ENCODE measurements at places on chromosomes 3 and 15.

- no peak for DNase-seq
Measured at GRCh38 chr15:65917407-65917756, 48.1 kb downstream of the RAB11A start.

DNA sequence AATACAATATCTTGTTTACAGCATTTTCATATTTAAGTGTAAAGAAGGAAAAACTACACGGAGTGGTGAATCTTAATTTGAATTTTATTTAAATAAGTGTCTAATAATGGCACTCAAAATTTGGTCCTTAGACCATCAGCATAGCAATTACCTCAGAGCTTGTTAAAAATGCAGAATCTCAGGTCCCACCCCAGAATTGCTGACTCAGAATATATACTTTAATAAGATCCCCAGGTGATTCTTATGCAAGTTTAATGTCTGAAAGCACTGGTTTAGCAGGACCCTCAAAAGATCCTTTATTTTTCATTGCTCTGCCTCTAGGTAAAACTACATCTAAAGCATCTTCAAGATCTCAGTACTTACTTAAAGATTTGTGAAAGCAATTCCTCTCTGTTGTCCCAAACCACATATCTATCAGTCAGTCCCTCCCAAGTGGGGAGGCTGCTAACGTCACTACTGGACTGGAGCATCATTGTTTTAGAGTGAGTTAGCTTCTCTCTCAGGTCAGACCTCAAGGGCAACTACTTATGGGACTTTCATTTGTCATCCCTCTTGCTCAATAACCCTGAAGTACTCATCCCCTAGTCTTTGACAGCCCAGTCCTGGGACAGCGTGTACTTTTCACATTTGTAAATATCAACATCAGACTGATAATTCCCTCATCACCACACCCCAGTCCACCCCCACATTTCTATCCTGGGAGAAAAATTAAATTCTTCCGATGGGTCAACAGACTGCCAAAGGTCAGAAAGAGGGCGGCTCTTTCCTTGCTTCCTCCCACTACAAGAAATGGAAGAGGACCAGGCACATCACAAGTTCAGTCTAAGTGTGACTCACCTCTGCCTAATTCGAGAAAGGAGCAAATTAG is 76.7 kb downstream of the CBLB start:
- DNase-seq, result no peak

GRCh38 chr3:55180161-55180560 is 252.3 kb upstream of the LRTM1 start:
- no peak for DNase-seq

GRCh38 chr3:102415553-102415952 is 19.3 kb upstream of the ZPLD1 start:
- no peak for DNase-seq

DNA sequence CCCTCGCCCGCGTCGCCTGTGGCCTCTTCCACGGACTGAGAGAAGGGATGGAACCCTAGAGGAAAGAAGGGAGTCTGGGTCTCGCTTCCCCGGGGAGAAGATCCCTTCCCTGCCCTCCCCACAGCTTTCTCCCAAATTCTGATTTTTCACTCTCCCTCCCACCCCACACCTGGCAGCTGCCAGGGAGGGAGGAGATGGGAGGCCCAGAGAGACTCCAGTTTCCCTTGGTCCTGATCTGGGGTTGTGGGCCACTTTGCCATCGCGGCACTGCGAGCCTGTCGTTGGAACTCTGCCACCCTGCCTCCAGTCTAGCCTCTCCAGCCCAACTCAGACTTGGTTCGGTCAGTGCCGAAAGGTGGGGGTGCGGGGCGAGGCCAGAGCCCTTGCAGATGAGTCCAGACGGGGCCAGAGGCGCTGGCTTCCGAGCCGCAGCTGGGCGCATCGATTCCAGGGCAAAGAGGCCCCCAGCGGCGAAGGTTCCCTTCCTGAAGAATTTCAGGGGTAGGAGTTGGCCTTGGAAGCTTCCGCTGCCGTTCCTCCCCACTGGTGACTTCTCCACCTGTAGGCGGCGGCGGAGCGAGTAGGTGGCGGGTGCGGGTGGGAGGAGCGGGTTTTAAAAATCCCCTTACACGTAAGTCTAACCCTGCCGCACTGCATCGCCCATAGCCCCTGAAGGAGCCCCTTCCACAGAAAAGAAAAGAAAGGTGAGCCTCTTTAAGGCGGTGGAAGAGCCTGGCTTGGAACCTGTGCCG is 5.2 kb downstream of the WNT5A start:
- no peak for DNase-seq

DNA sequence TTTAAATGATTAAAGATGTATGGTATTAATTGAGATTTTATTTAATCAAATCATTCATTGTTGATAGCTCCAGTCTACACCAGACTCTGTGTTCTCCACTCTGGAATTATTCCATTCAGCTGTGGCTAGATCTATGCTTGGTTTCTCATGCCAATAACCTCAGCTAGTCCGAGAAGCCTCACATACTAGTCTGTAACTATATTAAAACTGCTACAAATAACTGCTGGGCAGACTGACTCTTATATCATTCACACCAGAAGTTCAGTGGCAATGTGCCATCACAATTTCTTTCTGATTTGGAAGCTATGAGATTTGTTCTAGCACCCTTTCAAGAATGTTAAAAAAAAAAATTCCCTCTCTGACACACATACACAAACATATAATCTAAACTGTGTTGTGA is 947.3 kb downstream of the ROBO1 start:
- no peak for DNase-seq

DNA sequence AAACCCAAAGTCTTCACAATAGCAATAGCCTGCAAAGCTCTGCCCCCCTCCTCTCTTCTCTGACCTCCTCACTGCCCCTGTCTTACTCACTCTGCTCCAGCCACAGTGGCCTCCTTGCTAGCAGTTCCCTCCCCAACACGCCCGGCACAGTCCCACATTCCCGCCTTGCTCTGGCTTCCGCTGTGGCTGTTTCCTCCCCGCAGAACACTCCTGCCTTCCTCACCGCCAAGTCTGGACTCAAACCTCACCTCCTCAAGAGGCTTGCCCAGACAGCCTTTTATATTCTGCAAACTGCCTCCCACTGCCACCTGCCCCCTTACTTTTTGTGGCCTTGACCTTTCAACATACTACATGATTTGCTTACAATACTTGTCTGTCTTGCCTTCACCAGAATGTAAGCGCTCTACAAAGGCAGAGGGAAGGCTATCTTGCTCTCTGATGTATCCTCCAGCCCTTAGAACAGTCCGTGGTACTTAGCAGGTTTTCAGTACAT is 406 bp upstream of the MPI start:
- peak; percentile 59 for DNase-seq

DNA sequence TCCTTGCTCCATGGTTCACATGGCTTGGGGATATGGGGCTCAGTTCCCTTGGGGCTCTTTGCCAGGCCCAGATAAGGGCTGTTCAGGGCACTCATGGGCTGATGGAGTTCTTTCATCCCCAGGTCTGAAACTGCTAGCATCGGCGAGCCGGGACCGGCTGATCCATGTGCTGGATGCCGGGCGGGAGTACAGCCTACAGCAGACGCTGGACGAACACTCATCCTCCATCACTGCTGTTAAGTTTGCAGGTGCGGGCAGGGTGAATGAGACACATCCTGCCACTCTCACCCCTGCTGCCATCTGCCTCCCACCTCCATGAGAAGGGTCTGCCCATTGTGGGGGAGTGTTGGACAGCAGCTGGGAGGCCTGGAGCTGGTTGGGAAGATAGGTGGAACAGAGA is 11.1 kb upstream of the JMJD7 start:
- DNase-seq, result no peak

DNA sequence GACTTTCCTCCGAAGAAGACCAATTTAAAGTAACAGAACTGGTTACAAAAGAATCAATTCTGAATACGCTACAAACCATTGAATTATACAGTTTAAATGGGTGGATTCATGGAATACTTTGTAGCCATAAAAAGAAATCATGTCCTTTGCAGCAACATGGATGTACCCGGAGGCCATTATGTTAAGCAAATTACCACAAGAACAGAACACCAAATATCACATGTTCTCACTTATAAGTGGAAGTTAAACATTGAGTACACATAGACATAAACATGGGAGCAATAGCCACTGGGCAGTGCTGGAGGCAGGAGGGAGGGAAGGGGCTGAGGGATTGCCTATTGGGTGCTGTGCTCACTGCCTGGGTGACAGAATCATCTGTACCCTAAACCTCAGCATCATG is 61.3 kb downstream of the EDEM1 start:
- no peak for DNase-seq

GRCh38 chr15:72146221-72146620 is 28.0 kb downstream of the SENP8 start:
- no peak for DNase-seq

DNA sequence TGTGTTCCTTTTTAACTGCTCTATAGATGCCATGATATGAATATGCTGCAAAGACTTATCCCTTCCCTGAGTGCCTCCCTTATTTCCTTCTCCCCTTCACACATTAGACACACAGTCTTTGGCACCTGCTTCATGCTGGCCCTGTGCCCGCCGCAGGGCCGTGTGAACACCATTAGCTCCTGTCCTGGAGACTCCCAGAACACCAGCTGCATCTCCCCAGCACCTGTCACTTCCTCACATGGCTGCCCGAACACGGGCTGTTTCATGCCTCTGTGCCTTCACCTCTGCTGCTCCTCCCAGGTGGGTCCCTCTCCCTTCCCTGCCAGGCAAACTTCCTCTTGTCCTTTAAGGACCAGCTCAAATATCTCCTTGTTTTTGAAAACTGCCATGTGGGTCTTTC is 40.5 kb upstream of the SEC13 start:
- DNase-seq, result peak; percentile 88

DNA sequence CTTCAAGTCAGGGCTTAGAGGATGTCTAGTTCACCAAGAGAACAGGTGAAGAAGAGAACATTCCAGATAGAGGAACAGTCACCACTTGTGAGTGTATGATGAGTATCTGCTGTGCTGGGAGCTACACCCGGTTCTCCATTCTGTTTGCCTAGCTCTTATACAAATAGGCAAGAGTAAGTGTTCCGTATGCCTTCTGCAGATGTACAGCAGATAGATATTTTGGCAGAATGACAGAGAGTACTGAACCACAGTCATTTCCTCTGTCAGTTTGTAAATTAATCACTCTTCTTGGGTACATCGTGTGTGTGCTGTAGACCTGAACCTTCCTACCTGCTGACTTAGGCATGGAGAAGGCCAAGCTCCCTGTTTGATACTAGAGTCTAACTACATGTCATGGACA is 108.3 kb upstream of the CTDSPL start:
- DNase-seq, result peak; percentile 73

DNA sequence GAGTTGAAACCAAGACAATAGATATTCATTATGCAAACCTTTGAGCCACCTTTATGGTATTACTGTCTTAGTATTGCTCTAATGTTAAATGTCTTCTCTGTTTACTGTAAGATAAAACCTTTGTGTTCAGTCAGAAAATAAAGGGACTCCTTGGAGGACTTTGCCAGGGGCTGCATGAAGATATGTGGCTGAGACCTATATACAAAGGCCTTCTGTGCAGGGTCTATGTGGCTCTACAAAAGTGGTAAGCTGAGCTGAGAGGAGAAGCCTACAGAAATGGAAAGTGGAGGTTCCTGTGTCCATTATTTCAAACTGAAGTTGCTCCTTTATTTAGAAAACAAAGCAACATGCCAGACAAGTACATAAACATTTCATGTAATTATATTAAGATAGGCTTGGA is 131.5 kb downstream of the FNDC3B start:
- DNase-seq, result no peak

- DNase-seq, result no peak
Measured at GRCh38 chr3:12486916-12487315, 2.6 kb downstream of the TSEN2 start.

DNA sequence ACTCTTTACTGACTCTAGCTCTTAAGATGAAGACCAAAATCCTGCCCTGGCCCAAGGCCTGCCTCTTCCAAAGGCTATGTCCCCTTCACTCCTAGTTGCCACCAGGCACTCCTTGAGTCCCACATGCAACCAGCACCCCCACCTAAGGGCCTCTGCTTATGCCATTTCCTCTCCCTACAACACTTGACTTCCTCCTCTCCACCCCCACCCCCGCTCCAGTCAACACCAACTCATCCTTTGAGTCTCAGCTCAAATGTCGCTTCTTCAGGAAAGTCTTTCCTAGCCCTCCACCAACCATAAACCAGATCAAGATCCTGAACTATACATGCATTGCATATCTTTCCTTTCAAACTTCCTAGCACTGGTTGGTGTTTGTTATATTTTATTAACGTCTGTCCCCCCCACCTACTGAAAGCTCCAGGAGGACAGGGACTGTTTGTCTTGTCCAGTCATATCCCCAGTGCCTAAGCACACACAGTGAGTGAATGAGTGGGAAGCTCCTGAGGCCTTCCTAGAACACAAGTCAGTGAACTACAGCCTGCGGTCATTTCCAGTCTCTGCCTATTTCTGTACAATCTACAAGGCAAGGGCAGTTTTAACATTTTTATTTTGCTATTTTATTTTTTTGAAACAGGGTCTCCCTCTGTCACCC is 7.3 kb downstream of the TBC1D2B start:
- no peak for DNase-seq

DNA sequence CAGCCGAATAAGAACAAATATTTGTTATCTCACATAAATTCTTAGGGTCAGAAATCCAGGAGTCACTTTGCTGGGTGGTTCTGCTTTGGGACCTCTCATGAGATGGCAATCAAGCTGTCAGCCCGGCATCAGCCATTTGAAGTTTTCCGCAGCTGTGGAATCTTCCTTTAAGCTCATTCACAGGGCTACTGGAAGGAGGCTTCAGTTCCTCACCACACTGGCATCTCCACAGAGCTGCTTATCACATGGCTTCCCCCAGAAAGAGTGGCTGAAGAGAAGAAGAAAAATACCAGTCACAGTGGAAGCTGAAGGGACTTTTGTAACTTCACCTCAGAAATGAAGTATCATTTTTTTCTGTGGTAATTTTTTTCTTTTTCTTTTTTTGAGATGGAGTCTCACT is 267.7 kb downstream of the CHL1 start:
- no peak for DNase-seq

- DNase-seq, result peak; percentile 61
Measured at GRCh38 chr3:142028243-142028777, 121.0 kb downstream of the TFDP2 start.

DNA sequence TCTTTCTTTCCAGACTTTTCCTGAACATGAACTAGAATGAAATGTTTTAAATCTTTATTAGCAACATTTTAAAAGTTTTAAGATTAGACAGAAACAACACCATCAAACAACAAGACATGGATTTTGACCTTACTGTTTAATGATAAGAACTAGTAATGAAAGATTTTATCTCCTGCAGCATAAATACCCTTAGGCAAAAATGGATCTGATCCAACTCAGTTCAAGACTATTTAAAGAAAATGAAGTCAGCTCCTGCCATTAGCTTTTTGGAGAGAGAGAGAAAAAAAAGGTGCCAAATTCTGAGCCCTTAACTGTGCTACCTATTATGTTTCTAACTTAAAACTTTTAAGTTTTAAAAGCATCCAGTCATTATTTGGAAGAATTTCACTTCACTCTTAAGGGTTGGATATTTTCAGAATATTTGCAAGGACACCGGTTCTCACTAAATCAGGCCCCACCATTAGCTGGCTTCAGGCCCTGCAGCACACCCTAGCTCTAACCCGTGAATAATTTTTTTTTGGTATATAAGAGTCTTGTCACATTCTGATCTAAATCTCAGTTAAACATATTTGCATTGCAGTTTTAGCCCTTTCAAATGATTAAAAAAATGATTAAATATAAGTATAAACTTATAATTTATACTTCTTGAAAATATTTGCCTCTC is 60.0 kb downstream of the NR1I2 start:
- no peak for DNase-seq

- no peak for DNase-seq
Measured at GRCh38 chr15:64536244-64536836, 76.0 kb downstream of the ZNF609 start.

Measured in SHP77 treated with DMSO at 0.1 percent for 48 hours (cell line).